ENCODE measurements at places on chromosomes 5 and 9.
A peak's percentile ranks its signal among the peaks of the same experiment; 100 is the strongest.

DNA sequence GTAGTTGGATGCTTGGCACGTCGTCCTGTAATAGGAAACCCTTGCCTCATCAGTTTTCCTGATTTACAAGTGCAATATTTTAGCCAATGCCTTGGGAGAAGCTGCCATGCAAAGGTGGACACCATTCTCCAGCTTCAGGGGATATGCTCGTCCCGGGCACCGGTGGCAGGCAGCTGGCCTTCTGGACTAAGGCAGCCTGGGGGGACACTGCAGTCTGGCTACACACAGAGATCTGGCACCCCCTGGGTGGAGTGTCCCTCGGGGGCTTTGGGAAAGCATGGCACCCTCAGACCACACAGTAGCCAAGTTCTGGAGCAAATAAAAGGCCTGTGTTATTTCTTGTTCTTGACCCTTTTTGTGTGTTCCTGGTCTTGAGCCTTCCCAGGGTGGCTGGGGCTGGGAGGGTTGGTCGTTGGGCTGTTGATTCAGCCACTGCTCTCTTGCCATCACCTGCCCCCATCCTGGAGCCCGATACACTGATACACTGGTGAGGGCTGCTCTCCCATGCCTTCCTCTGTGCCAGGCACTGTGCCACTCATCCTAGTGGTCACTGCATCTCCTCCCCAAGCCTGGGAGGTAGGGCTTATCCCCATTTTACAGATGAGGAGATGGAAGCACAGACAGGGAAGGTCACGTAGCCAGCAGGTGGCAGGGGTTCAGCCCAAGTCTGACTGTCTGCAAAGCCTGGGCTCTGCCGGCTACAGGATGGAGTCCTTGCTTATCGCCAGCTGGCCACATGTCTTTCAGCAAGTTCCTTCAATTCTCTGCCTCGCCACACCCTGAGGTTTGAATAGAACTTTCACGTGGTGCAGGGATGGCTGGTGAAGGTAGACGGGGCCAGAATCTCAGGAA is 134.1 kb downstream of the RGS3 start:
- DNase-seq, result no peak

DNA sequence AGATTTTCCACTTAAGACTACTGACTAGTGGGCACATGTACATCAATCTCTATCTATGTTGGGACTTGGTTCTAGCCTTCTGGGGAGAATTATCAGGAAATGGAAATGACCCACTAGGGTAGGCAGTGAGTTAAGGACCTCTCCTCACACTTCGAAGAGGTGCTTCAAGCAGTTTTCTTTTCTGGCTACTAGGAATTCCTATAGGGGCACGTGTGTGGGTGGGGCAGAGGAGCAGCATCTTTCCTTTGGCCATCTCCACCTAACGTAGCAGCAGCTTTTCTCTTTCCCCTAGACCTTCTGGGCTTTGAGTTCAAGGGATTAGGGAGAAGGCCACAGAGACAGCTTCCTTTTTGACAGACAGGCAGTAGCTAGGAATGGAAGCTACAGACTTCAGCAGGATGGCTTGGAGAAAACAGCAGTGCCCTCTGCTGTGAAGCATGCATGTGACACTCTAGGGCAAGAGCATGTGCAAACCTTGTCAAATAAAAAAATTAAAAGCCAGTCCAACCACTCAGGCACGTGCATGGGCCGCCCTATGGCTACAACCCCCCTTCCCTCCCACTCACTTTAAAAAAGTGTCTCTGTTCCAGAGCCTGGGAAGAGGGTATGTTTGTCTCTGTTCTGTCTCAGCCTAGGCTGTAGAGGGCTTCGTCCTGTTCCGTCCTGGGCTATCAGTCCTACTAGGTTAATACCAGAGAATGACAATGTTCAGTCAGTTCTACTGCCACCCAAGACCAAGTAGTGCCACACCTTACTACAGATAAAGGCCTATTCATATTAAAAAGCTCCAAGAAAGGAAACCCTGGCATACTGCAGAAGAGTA is 8.7 kb upstream of the GFRA3 start:
- DNase-seq, result peak; percentile 65

DNA sequence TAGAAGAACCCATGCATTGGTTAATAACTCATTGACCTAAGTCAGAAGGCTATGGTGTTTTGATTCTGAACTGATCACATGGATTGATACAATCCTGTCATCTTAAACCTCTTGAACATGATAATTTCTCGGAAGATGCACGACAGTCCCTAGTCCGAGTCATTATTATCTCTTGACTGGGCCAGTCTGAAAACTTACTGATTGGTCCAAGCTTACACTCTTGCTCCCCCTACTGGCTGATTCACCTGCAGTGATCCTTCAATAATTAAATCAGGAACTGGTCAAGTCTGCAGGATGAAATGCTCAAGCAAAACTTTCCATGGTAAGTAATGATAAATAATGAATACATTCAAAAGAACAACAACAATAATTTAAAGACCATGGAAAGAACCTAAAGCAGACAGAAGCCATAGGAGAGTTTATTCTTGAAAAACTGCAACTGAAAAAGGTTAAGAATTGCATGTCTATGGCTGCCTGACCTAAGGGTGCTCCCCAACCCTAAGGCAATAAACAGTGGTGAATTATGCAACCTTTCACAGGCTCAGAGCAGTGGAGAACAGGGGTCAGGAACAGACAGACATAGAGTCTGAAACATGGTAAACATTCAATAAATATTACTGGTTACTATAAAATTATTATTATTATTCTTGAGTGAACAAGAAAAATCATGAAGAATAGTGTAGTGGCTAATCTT is 79.3 kb downstream of the BRINP1 start:
- DNase-seq, result peak; percentile 20

DNA sequence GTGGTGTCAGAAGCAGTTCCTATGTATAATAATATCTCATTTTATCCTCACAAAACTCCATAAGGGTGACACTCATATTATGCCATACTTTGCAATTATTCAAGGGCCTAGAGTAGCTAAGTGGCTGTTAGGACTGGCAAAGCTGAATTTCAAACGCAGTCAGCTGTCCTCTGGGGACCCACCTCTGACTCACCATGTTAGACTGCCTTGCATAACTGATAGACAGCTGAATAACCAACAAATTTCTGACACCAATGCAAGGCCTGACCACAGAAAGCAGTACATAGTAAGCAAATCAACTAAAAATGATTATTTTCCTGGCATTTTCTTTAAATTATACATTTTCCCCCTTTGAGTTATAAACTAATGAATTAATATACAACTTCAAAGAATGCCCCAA is 251.6 kb upstream of the PTGER4 start:
- DNase-seq, result no peak

- no peak for DNase-seq
Measured at GRCh38 chr9:13436591-13436990, 157.1 kb upstream of the MPDZ start.

DNA sequence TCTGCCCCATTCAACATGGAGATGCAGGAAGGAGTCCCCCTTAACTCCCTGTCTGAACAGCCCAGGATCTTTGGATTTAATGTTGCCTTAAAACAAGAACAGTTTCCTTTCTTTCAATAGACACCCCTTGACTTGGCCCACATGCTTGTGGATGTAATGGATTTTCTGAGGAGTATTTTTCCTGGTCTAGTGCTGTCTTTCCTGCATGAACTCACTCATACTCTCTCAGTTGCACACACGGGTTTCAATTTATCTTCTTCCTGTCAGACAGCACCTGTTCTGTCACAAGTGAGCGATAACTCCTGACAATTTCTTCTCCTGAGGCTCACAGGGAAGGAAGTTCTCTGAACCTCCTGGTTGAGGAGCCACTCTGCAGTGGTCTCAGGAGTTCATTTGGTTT is 85.1 kb downstream of the ACER2 start:
- DNase-seq, result no peak

DNA sequence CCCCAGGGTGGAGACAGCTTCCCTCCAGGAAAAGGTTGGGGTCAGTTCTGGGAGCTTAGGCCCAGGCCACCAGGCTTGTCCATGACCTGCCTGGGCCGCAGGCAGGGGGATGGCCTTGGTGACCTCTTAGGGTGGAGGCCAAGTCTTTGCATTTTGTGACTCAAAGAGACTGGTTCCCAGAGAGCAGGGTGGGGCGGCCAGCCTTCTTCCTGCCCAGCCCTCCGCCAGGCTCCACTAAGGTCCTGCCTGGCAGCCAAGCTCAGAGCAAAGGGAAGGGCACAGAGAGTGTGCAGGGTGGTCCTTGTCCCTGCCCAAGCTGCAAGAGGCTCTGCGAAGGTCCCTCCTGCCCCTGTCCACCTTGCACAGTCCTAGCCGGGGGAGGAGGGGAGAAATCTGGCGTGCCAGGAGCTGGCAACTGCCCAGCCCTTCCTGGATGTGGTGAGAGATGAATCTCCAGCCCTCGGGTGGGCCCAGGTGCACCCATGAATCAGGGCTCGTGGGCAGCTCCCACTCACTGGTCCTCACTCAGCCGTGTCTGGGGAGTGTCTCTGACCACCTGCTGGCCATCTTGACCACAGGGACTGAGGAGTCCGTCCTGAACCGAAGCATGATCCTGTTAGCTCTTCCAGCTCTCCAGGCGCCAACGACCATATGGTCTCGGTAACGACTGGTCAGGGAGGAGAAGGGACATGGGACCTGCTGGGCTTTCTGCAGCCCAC is 2.3 kb upstream of the PTGDS start:
- no peak for DNase-seq

DNA sequence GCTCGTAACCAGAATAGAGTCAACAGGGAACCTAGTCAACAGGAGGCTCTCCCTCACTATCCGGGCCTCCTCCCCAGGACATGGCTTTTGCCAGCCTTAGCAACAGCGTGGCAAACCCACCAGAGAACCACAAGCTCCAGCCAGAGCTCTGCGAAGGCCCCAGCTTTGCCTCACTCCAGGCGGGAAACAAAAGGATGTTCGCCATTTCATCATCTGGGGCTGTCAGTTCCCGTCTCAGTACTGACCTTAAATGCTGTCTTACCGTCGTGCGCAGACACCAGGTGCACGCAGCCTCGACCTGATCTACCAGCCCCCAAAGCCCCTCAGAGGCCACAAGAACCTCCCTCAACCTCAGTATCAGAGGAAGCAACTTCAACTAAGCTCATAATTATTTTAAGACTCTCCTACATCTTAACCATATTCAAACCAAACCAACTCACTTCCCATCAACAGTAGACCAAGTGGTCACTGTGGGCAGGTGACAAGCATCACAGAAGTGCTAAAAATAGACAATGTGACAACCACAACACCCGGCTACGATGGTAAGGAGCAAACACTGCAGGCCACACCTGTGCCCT is 71.4 kb downstream of the SEMA4D start:
- DNase-seq, result no peak

- no peak for DNase-seq
Measured at GRCh38 chr5:1504069-1504595, 19.6 kb downstream of the LPCAT1 start.

DNA sequence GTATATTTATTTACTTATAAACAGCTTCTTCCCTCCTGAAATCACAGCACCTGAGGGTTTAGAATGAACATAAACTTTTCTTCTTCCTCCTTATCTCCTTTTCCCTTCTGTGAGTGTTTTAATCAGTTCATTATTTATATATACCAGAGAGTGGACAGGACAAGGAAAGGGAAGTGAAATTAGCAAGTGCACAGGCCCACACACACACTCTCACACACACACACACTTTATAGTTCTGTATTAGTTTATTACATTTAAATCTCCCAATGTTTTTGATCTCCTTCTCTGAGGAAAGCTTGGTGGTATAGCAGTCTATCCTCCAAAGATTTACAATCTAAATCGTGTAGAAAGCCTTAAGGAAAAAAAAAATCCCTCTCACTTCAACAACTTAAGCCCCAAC is 353.5 kb downstream of the NDUFS4 start:
- no peak for DNase-seq

- DNase-seq, result no peak
Measured at GRCh38 chr5:168710706-168711105, 131.5 kb upstream of the PANK3 start.

- peak; percentile 92 for DNase-seq
Measured at GRCh38 chr9:110284211-110284844, 28.0 kb upstream of the TXN start.

GRCh38 chr5:172931001-172931536 is 28.2 kb upstream of the RPL26L1 start:
- DNase-seq, result no peak

- peak; percentile 62 for DNase-seq
Measured at GRCh38 chr5:142551338-142552067, 134.4 kb downstream of the FGF1 start.

- no peak for DNase-seq
Measured at GRCh38 chr5:109177227-109177626, 232.5 kb downstream of the PJA2 start.

DNA sequence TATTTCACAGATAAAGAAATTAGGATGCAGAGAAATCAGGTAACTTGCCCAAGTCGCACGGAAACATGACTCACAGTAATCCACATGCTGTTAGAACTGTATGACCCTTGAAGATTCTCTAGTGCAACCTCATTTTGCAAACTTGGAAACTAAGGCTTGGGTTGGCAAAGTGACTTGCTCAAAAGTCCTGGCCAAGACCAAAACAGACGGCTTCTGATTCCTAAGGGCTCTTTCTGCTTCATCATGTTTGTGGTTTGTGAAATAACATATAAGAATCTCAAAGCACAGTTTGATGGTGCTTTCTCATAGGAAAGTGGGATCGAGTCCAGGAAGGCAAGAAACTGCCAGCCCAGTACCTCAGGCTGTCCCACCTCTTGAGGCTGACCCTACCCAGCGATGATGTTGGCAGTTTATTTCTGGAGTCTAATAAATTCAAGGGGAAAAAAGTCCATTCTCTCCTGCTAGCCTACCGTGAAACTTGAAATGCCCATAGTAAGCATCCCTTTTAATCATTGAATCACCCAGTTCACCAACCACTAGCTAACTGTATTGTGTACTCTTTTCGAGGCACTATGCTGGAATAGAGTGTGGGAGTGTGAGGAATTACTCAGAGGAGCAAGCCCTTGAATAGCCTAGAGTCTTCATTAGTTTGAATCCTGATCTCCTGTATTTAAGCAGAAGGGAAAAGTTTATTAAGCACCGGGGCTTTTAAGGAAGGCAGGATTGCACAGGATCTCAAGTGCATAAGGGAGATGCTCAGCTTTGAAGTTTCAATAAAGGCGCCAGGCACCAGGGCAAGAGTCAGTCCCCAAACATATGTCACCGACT is 14.1 kb downstream of the CAPSL start:
- no peak for DNase-seq

- no peak for DNase-seq
Measured at GRCh38 chr5:156407251-156407650, 80.3 kb downstream of the SGCD start.

GRCh38 chr9:74772121-74772520 is 115.6 kb downstream of the TRPM6 start:
- DNase-seq, result no peak

- DNase-seq, result no peak
Measured at GRCh38 chr5:123207852-123208251, 118.8 kb downstream of the PRDM6 start.

DNA sequence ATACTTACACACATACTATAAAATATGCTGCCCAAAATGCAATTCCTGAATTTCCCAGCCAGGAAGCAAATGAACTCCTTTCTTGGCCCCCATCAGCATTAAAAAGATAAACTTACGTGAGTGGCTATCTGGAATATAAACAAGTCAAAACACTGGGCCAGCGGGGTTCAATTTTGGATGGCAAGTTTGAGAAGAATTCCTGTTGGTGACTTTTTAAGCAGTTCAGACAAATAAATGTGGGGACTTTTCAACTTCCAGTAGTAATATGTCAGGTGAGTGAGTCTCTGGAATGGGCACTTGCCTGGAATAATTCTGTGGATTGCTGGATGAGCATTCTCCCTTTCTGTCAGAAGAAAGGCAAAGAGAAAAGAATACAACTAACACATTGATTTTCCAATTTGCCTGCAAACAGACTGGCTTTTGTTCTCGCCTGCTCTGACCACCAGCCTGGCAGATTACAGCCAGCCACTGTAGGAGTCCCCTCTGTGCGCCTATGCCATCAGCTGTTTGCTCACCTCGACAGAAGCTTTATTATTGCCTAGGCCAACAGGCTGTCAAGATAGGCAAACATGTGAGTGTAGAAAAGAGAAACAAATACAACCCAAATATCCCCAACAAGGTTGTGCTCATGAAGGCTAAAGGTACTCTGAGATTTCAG is 78.6 kb downstream of the MRPS27 start:
- DNase-seq, result no peak

Measured in large intestine (tissue), 12 donors.